Endothelial cell of umbilical vein (primary cell): ENCODE measurements at places on chromosomes 5 and 9. TPM values are rescaled to one million over a fixed set of nuclear protein-coding genes. Genes with fewer than 3 reads are reported as not detected.

Gene FAM78A
- 26.6 and 34.0 TPM in 2 replicates for total RNA-seq

Gene SLC4A9
- total RNA-seq: not detected in 2 replicates

Gene TNFSF8
- not detected in 2 replicates for total RNA-seq

Gene TMEM267
- total RNA-seq: 8.6 and 11.6 TPM in 2 replicates

Gene SHISAL2B
- not detected in 2 replicates for total RNA-seq

Gene ACTBL2
- total RNA-seq: not detected in 2 replicates

Gene TLR4
- 38.6 and 41.7 TPM in 2 replicates for total RNA-seq

Gene TMEM174
- total RNA-seq: not detected in 2 replicates

Gene NIM1K
- 0.49 TPM in 1 of 2 replicates, not detected in the other for total RNA-seq

Gene SRD5A1
- total RNA-seq: 12.4 and 14.8 TPM in 2 replicates

Gene NPR2
- total RNA-seq: 25.6 and 28.7 TPM in 2 replicates

Gene CYLC2
- total RNA-seq: not detected in 2 replicates

Gene LCN15
- total RNA-seq: not detected in 2 replicates

Gene RNF208
- total RNA-seq: 3.8 and 4.8 TPM in 2 replicates

Gene CEP78
- 30.2 and 35.9 TPM in 2 replicates for total RNA-seq

Gene TMEM8B
- total RNA-seq: 2.5 and 2.9 TPM in 2 replicates

Gene DBH
- not detected in 2 replicates for total RNA-seq

Gene RNF183
- total RNA-seq: not detected in 2 replicates
